ENCODE measurements at places on chromosomes 1 and 21.

DNA sequence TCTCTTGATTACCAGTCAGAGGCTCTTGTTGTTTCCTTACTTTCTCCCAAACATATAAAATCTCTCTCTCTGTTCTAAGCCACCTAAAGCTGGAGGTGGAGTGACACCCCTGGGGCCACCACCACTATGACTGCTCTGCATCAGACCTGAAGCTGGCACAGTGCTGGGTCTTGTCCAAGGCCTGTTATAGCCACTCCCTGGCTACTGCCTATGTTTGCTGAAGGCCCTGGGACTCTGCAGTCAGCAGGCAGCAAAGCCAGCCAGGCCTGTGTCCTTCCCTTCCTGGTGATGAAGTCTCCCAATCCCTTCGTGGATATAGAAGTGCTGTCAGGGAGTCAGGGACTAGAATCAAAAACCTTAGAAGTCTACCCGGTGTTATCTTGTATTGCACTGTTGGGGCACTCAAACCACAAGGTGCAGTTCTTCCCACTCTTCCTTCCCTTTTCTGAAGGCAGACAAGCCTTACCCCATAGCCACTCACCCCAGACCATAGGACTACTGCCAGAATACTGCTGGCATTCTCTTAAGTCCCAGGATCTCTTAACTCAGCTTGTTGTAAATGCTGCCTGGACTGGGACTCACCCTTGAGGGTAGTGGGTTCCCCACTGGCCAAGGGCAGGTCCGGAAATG is 103.1 kb downstream of the RPS6KC1 start:
- no peak for DNase-seq

- DNase-seq: no peak
Observed at GRCh38 chr1:229947968-229948367, 119.1 kb upstream of the GALNT2 start.

DNA sequence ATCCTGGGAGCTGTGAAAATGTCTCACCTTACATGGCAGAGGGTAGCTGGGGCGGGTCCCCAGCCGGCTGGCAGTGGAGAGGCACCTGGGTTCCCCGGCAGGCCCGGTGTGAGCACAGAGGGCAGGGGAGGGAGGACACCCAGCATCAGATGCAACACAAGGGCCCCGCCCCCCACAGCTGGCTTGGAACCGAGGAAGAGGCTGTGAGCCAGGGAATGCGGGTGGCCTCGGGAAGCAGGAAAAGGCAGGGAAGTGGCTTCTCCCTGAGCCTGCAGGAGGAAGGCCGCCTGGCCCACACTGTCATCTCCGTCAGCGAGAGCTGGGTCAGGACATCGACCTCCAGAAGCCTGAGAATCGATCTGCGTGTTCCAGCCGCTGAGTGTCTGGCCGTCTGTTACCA is 87.3 kb downstream of the SIK1 start:
- no peak for DNase-seq

GRCh38 chr21:45060089-45060488 is 14.3 kb upstream of the ADARB1 start:
- no peak for DNase-seq

DNA sequence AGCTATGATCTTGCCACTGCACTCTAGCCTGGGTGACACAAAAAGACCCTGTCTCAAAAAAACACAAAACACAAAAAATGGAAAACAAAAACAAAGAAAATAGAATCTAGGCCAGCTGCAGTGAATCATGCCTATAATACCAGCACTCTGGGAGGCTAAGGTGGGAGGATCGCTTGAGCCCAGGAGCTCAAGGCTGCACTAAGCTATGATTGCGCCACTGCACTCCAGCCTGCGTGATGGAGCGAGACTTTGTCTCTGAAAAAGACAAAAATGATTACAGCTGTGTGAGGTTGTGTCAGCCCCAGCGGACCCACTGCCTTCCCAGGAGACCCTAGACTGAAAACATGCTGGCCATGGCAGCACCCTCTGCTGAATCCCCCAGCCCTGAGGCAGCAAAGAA is 80.2 kb upstream of the ZBTB40 start:
- DNase-seq: no peak

GRCh38 chr1:36553591-36554322 is 71.0 kb upstream of the CSF3R start:
- peak; percentile 6 for DNase-seq

- DNase-seq: no peak
Observed at GRCh38 chr1:55255901-55256300, 40.7 kb upstream of the USP24 start.

DNA sequence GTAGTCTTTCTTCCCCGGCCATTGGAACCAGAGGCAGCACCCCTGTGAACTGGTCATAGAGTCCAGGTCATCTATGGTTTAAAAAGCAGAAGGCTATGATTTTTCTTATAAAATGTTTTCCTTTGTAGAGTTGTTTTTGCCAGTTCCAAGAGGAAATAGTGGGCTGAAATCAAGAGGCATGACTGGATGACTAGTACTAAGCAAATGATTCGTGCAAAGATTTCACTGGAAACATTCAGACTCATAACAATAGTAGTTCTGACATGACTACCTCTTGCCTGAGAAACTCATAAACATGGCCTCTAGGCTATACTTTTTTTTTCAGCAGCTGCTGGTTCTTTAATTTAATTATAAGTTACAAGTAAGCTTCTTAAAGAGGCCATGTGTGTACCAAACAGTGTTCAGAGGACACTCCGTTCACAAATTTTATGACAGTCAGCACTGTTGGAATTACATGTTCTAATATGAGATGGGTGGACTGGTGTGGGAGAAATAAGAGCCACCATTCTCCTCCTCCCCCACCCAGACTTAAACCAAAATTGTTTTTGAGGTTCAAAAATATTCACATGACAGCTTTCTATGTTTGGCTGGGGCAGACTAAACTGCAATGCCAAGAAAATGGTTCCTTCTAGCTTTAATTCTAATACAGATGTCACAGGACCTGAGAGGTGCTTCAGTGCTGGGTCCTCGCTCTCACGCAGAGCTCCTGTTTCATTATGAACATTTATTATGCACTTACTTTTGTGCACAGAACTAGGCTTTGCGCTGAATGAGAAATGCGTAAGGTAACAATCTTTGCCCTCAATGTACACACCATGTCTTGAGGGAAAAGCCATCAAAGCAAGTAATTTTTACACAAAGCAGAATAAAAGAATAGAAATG is 147.5 kb downstream of the ZC3H11B start:
- no peak for DNase-seq

GRCh38 chr1:158163000-158163947 is 17.4 kb upstream of the CD1D start:
- no peak for DNase-seq

- no peak for DNase-seq
Observed at GRCh38 chr1:93437976-93438605, 9.8 kb upstream of the FNBP1L start.

- DNase-seq: peak; percentile 36
Observed at GRCh38 chr21:16195538-16195910, 465.7 kb downstream of the USP25 start.

DNA sequence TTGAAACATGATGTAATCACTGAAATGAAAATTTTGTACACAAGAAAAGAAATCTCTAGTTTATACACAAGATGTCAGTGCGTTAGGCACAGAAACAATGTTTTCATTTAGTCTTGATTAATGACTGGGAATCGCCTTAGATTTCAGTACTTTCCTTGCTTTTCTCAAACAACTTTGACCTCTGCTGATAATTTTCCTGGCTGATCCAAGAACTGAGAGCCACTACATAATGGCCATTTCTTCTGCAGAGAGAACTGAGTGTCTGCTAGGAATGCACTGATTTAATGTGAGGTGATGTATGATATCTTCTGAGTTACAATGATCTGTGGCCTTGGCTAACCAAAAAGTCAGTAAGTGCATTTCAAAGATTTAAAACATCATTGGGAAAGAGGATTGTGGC is 308.1 kb downstream of the CTH start:
- DNase-seq: no peak

GRCh38 chr1:94688646-94689045 is 131.5 kb upstream of the SLC44A3 start:
- no peak for DNase-seq

GRCh38 chr21:33655588-33656221 is 13.4 kb downstream of the ITSN1 start:
- DNase-seq: peak; percentile 36

DNA sequence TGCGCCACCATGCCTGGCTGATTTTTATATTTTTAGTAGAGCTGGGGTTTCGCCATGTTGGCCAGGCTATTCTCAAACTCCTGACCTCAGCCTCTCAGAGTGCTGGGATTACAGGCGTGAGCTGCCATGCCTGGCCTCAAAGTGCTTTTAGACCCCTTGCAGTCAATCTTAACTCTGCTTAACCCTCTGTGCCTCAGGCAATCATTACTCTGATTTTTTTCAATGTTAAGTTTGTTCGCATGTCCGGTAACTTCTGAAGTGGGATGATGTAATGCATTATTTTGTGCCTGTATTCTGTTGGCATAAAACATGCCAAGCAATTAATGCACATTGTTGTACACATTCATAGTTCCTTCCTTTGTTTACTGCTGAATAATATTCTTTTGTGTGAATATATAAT is 18.6 kb downstream of the SMG7 start:
- DNase-seq: no peak

- no peak for DNase-seq
Observed at GRCh38 chr1:184878002-184878401, 96.3 kb downstream of the NIBAN1 start.

Measured in skeletal muscle cell (primary cell).